ENCODE measurements at places on chromosomes 5 and 9.

- no peak for DNase-seq
These were observed 93.7 kb downstream of the HOMER1 start for GRCh38 chr5:79420248-79420647.

- DNase-seq = no peak
These were observed 26.0 kb upstream of the MAST4 start for GRCh38 chr5:66570201-66570600.

DNA sequence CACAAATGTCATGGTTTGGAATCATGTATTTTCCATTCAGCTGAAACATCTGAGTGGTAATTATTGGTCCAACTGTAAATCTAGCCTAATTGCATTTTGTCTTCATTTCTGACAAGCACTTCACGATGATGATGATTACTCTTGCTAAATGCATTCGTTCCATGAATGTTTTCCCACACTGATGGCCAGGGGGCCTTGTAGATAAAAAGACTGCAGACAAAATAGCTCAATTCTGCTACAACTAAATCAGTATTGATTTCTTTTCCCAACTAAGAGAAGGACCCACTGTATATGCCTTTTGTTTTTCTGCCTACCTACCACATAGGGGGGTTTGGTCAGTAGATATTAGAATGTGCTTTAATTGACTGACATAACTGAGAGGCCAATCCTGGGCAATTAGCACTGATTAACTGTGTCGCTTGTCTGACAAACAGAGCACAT is 1351.3 kb upstream of the NUDT12 start:
- DNase-seq = no peak

DNA sequence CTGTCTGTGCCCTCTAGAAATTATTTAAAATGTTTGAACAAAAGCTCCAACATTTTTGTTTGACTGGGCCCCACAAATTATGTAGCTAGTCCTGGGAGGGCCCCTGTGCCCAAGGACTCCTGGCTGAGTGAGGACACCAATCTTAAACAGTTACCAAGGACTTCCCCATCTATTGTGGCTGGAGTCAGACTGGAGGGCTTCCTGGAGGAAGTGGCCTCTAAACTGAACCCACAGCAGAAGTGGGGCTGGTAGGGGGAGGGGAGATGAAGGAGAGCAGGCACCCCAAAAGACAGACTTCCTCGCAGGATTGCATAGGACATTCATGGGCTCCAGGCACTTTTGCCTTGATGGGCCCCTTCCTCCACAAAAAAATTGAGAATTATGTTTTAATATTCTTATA is 8.1 kb downstream of the ADAMTS13 start:
- no peak for DNase-seq

DNA sequence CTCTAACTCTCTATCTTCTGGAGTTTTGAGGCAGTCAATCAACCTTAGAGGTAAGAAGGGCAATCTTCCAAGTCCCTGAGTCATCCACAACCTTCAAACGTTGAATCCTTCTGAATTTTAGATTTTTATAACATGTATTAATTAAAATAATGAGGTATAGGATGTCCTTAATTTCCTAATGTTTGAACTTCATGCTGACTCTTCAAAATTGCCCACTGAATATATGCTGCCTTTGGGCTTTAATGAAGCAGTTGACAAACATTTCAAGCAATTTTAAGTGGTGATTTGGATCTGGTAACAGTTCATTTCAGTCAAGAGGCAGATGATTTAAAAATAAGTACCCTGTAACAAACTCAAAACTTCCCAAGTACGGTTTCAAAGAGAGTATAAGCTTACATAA is 26.0 kb downstream of the ERP44 start:
- no peak for DNase-seq

DNA sequence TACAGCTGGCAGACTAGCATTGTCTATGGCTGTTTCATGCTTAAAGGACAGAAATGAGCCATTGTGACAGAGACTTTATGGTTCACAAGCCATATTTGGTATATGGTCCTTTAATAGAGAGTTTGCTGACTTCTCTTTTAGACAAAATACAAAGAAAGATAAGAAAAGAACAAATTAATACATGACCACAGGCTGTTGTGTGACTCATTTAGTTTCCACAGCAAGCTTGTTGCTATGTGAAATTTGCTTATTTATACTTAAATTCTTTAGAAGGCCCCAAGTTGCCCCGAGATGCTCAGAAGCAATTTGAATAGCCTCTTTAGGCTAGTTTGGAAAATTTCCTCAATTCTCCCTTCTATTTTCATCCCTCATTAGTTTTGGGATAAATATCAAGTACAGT is 315.3 kb upstream of the RPS23 start:
- DNase-seq = no peak

- DNase-seq = no peak
These were observed 404.3 kb downstream of the RAB3C start for GRCh38 chr5:58987193-58987592.

DNA sequence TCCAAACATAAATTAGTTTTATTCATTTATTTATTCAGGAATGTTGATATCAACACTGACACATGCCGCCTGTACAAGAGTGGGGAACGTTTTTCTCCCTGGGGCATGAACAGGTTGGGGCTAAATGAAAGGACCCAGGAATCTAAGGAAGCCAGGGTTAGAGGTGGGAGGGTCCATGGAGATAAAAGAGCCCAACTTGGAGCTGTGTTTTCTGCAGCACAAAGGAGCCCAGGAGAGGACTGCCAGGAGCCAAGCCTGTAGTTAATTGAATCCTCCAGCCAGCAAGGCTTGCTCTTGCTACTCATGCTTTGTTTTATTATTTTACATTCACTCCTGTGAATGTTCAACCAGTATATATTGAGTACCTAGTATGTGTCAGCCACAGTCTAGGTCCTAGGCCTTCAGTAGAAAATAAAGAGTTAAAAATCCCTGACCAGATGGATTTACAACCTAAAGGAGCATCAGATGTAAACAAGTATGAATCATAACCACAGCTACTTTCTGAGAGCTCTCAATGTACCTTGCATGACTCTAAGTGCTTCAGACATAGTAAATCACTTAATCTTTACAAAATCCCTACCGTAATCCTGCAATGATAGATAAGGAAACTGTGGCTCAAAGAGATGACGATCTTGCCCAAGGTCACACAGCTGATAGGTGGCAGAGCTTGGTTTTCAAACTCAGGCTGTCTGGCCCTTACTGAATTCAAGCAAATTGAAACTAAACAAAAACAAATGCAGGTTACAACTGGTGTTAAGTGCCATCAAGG is 69.8 kb downstream of the ASTN2 start:
- peak; percentile 57 for DNase-seq

GRCh38 chr5:138461343-138462125 is 3.7 kb upstream of the EGR1 start:
- DNase-seq = no peak

GRCh38 chr9:95771556-95772246 is 103.8 kb upstream of the ERCC6L2 start:
- DNase-seq = no peak

DNA sequence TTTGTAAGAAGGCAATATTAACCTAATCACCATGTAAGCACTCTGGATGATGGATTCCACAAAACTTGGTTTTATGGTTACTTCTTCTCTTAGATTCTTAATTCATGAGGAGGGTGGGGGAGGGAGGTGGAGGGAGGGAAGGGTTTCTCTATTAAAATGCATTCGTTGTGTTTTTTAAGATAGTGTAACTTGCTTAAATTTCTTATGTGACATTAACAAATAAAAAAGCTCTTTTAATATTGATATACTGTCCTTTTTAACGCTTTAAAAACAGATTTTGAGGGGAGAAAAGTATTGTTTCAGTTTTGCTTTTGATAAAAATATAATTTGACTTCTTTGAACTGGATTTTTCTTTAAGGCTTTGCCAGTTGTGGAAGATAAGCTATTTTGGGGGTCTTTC is 59.8 kb downstream of the LMNB1 start:
- no peak for DNase-seq

DNA sequence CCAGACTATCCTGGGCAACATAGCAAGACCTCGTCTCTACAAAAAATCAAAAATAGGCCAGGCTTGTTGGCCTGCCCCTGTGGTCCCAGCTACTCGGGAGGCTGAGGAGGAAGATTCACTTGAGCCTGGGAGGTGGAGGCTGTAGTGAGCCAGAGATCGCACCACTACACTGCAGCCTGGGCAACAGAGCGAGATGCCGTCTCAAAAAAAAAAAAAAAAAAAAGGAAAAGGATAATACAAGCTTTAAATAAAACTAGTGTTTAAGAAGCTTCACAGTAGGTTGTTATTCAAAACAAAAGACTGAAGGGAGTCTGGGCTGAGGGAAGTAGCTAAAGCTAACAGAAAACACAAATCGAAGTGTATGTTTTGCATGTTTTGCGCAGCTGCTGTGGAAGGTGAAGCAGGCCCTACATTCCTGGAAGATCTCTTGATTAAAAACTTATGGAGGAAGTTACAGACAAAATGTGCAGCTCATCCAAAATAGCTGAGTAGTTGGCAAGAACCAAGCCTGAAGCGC is 581 bp upstream of the C9orf40 start:
- no peak for DNase-seq

GRCh38 chr9:13726746-13727145 is 447.3 kb upstream of the MPDZ start:
- DNase-seq = no peak

- peak; percentile 83 for DNase-seq
These were observed 24.6 kb downstream of the RFK start for GRCh38 chr9:76369583-76369982.

Measured in DMS79 (cell line).